ENCODE measurements at places on chromosomes 2 and 18.

DNA sequence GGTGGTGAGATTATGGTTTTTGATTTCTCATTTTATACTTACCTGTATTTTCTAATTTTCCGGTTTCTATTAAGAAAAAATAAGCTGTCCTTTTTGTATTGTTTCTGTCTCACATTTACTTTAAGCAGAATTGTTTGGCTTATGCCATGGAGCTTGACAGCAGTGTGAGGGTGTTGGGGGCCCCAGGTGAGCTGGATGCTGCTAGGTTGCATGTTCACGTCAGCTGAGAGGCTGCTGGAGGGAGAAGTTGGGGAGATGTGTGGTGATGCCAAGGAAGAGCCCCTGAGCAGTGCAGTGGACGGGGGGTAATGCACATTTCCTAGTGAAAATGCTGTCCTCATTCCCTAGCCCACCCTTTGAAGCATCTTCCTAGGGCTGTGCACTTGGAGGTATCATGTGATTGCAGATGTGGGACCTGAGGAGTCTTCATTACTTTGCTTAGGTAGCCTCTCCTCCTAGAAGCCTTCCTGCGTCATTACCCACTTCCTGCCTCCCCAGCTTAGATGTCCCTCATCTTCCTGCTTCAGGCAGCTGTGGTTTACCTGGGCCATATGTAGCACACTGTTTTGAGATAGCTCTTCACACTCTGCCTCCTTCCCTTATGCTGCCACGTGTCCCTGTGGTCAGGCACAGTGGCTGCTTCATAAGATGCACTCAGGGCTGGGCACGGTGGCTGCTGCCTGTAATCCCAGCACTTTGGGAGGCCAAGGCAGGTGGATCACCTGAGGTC is 16.2 kb downstream of the ATG16L1 start:
- DNase-seq = no peak

GRCh38 chr18:62897153-62897552 is 181.8 kb downstream of the PHLPP1 start:
- DNase-seq = no peak

- DNase-seq = no peak
These were observed 10.4 kb upstream of the ZNF512 start for GRCh38 chr2:27572439-27572838.

- no peak for DNase-seq
These were observed 21.6 kb upstream of the SLC35G4 start for GRCh38 chr18:11587846-11588245.

DNA sequence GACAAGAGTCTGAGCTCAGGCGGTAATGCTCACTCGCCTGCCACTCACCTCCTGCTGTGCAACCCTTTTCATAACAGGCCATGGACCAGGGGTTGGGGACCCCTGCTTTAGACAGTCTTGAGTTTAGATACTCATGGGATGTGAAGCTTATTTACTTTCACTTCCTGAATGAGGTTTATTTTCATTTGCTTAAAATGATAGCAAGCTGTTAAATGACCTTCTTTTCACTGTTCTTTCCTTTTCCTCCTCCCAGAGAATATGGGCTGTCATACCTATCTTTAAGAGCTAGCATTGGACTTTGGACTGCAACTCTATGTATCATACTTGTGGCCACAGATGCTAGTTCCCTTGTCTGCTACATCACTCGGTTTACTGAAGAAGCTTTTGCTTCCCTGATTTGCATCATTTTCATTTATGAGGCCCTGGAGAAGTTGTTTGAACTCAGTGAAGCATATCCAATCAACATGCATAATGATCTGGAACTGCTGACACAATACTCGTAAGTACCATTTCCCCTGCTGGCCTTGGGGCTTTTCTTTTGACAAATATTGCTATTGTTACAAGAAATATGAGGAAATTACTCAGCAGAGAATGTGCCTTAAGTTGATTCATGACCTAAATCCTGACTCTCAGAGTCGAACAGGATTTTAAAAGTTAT is 168.5 kb downstream of the DPP4 start:
- DNase-seq = no peak

DNA sequence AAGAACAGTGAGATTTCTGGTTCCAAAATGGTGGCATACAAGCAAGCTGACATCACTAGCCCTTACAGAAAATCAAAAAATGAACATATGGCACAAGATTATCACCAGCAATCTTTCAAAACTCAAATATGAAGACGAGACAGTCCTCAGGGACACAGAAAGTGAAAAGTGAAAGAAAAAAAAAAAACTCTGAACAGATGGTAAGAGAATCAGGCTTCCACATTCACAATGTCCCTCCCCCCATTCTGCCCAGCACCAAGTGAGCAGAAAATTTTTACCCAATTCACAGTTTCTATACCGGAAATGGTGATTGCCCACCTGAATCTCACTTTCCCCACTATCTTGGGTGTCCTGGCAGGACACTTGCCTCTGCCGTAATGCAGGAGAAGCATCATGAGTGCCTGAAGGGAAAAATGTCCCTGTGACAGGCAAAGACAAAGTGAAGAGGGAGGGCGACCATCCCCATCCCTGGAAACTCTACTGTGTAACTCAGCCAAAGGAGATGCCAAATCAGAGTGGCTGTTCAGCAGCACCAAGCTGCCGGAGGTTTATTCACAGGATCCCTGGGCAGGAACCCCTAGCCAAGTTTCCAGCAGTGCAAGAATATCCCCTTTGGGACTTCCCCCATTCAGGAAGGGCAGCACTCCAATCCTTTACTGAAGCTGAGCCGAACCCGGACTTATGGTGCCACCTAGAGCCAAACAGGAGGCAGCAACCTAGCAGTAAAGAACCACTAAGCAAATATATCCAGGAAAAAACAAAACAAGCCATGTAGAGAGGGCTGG is 312.2 kb downstream of the LRATD1 start:
- no peak for DNase-seq

- DNase-seq = no peak
These were observed 87.0 kb downstream of the ZEB2 start for GRCh38 chr2:144432921-144433320.

GRCh38 chr2:231947694-231948093 is 13.8 kb upstream of the DIS3L2 start:
- no peak for DNase-seq

- DNase-seq = no peak
These were observed 326.5 kb upstream of the THUMPD2 start for GRCh38 chr2:40105593-40105992.

GRCh38 chr2:75954761-75955160 is 244.0 kb upstream of the GCFC2 start:
- no peak for DNase-seq

DNA sequence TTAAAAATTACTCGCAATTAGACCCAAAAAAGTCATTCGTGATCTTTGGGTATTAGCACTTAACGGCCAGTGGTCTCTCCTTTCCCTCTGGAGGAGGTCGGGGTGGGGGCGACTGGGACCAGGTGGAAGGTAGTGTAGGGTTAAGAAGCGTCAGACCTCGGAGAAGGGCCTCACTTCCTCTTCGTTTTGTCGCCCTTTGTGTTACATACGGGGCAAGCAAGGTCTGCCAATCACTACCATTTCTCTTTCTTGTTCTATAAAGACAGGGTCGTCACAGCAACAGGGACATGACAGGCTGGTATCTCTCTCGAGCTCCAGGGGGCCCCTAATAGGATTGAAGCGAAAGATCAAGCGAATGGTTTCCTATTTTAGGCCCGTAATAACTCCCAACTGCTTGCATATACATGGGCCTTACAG is 136.6 kb downstream of the INSIG2 start:
- DNase-seq = no peak

DNA sequence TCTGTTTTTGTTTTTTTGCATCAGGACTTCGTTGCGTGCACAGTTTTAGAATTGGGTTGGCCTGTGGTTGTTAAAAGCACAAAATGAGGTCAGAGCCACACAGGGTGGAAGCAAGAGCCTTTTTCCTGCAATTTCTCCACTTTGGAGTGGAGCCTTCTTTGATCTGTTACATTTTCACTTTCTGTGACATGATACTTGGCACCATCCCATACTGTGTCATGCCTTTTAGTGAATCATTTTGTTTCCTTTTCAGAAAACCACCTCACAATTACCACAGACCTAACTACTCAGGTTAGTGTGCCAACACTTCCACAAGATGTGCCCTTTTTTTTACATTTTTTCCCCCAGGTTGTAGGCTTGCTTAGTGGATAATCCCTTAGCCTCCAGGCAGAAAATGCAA is 32.5 kb downstream of the MERTK start:
- no peak for DNase-seq

GRCh38 chr2:216830346-216830745 is 29.5 kb downstream of the TNP1 start:
- DNase-seq = no peak

DNA sequence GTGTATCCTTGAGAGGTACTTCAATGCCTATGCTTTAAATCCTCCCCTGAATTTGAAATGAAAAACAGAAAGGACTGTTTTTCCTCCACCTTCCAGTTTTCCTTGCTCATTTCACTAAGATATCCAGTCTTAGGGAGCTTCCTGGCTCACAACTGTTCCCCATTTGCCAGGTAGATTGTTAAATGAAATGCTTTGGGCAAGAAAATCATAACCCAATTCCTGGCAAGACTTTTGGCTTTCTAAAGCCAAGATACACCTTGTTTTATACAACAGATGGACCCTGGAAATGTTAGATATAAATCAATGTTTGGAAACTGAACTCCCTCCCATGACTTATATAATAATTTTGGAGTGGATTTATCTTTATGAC is 3.6 kb upstream of the CHMP3 start:
- DNase-seq = peak; percentile 12

- no peak for DNase-seq
These were observed 218 bp downstream of the DGKD start for GRCh38 chr2:233354500-233354924.

GRCh38 chr2:168316073-168316440 is 68.7 kb upstream of the STK39 start:
- no peak for DNase-seq

DNA sequence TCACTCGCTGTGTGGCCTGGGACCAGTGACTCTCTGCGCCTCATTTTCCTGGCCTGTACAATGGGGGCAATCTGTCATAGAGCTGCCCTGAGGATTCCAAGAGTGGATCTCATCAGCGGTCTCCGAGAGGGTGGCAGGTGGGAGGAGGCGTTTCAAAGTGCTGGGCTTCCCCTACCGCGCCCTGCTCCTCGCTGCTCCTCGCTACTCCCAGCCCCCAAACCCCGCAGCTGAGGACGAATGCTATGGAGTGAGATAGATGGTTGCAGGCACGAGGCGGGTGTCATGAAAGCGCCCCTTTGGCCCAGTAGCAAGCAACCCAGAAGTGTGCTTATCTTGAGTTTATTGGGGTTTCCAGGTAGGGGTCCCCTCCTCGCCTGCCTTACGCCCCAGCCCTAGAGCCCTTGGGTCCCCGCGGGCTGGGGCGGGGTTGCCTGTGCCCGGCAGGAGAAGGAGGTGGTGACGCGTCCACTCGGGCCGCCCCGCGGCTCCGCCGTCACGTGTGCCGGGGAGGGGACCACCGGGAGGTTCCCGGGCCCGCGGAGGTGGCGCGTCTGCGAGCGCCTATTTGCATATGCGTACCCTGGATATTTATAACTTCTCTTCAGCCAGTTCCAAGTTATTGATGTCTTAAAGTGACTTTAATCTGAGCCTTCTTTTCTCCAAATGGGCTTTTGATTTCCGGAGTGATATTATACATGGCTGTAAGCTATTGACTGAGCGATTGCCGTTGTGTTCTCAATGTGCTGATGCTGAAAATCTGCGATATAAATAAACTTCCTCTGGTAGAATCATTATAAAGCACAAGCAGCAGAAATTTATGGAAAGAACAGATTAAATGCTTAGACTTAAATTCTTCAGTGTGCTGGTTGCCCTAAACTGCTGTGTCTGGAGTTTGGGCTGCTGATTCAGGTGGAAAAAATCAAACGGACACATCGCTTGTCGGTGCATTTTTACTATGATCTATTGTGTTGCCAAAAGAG is 263.7 kb downstream of the ATAD2B start:
- DNase-seq = no peak

- no peak for DNase-seq
These were observed 57.4 kb downstream of the CCBE1 start for GRCh38 chr18:59639821-59640220.

DNA sequence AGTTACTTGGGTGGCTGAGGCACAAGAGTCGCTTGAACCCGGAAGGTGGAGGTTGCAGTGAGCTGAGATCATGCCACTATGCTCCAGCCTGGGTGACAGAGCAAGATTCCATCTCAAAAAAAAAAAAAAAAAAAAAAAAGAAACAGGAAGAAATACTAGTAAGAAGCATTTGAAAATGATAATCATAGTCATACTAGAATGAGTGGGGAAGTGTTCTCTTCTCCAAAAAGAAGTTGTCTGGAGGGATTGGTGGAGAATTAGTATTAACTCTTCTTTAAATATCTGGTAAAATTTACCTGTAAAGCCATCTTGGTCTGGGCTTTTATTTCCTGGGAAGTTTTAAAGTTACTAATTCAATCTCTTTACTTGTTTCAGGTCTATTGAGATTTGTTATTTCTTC is 131.8 kb downstream of the FAM210A start:
- no peak for DNase-seq

DNA sequence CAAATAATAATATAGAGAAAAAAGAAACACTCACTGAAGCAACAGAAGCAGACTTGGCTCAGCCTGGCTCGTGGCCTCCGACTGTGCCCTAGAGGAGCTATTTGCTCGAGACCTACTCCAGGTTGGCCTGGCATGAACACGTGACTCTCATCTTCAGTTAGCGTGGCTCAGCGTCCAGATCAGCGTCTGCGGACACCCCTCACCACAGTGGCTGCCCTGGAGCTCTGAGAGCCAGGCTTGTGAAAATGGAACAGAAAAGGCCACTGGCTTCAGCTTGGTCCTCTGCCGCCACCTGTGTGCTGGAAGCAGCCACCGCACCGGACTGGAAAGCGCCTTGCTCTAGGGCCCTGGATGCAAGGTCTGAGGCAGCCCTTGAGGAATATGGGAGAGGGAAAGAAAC is 1184.0 kb upstream of the GYPC start:
- DNase-seq = no peak

GRCh38 chr18:79790996-79791972 is 6.5 kb upstream of the KCNG2 start:
- no peak for DNase-seq

DNA sequence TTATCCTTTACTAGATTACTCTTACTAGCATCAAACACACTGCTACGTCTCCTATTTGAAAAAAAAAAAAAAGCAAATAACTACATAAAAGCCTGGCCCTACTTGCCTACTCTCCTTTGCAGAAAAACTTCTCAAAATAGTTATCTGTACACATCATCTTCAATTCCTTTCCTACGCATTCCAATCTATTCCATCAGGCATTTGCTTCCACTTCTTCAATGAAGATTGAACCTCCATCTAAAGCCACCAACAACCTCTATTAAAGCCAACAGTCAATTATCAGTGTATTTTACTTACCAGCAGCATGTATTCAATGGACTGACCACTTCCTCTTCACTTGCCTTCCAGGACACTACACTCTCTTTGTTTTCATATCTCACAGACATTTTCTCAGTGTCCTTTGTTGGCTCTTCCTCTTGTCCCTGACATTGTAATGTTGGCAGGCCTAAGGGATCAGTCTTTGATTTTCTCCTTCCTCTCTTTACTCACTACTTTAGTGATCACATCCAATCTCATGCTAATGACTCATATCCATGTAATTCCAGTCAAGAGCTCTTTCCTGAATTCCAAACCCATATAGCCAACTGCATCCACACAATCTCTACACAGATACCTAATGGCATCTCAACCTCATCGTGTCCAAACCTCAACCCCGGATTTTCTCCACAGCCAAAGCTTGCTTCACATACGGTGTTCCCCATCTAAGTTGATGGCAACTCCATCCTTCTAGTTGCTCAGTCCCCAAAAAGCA is 131.3 kb downstream of the CCDC148 start:
- no peak for DNase-seq

- DNase-seq = no peak
These were observed 51.6 kb downstream of the SPP2 start for GRCh38 chr2:234102112-234102511.

All from pons (tissue), 1 donor.